ENCODE measurements at places on chromosomes 2 and 18.

- no peak for DNase-seq
- H3K4me1 ChIP-seq: no peaks in the 10 kb centered on the region
- H3K36me3 ChIP-seq: no peaks in the 10 kb centered on the region
- no peak overlapping the region for H3K27ac ChIP-seq
Measured at GRCh38 chr2:36197181-36197971, 158.2 kb upstream of the CRIM1 start.

GRCh38 chr2:30514134-30514847 lies 67.2 kb downstream of the LCLAT1 start:
- H3K27ac ChIP-seq: no peak overlapping the region
- no peak for DNase-seq
- no peaks in the 10 kb centered on the region for H3K27me3 ChIP-seq
- H3K36me3 ChIP-seq: no peaks in the 10 kb centered on the region

GRCh38 chr2:150640039-150640438 lies 152.6 kb upstream of the RND3 start:
- no peak overlapping the region for H3K27ac ChIP-seq
- no peaks in the 10 kb centered on the region for H3K4me1 ChIP-seq
- DNase-seq: no peak
- H3K4me3 ChIP-seq: no peak overlapping the region
- H3K36me3 ChIP-seq: no peaks in the 10 kb centered on the region
- no peaks in the 10 kb centered on the region for H3K27me3 ChIP-seq

DNA sequence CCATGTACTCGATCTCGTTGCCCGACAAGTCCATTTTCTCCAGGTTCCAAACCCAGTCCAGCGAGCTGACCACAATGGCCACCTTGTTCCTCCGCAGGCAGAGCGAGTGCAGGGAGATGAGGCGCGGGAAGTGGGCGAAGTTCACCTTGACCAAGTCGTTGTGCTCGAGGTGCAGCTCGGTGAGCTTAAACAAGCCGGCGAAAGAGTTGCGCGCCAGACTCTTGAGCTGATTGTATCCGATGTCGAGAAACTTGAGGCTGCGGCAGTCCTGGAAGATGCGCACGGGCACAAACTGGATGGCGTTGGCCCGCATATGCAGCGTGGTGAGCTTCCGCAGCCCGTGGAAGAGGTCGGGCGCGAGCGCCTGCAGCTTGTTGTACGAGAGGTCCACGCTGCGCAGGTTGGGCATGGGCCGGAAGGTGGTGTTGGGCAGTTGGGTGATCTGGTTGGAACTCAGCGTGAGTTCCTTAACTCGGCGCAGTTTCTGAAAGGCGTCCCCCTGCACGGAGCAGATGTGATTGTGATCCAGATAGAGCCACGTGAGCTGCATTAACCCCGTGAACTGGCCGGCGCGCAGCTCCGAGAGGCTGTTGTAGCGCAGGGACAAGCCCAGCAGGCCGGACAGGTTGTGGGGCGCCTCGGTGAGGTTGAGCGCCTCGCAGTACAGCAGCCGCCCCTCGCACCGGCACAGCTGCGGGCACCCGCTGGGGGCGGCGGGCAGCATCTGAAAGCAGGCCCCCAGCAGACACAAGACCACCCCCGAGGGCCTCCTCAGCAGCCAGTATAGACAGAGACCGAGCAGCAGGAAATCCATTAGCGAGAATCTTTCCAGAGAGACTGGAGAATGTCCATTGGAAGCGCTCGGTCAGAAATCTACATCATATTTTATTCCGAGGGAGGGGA lies 1.3 kb downstream of the LRRTM1 start:
- H3K4me3 ChIP-seq: no peak overlapping the region
- no peak overlapping the region for H3K27ac ChIP-seq
- no peak for DNase-seq

DNA sequence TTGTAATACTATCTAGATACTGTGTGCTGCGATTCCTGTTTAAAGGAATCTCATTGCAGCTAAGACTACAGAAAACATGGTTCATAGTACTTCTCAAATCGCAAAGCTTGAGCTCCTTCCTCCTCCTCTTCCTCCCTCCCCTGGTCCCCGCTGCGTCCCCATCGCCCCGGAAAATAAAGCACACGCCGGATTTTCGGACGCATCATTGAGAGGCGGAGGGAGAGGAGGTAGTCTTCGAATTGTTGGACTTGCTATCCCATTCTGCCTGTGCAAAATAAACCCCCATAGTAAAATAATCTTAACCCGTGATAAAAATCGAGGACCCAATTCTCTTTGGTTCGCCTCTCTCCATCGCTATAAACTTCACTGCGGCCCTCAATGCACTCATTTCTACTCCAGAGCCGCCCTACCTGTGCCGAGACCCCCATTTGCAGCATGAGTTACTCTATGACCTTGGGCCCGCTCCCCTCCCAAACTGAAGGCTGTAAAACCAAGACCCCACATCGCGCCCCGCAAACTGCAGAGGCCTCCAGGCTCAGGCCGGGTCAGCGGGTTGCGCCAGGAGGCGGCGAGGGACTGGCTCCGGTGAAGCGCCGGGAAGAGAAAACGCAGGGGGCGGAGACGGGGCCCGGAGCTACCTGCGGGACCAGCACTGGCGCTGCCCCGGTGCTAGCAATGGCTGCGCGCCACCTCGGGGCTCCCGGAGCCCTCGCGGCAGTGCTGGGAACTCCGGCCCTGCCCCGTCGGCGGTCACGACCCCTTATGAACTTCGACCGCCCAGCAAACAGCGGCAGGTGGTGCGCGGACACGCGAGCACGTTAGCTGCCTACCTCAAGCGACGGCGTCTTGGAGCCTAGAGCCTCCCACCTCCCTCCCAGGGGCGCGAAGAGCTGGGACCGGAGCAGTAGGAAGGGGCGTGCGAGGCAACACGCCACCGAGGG lies 649 bp downstream of the ESCO1 start:
- H3K27ac ChIP-seq: peak overlapping the region; percentile 90
- peaks cover 31% of the 10 kb centered on the region for H3K4me1 ChIP-seq
- no peaks in the 10 kb centered on the region for H3K27me3 ChIP-seq
- no peak for DNase-seq
- peak overlapping the region; percentile 84 for H3K4me3 ChIP-seq

- no peak overlapping the region for H3K27ac ChIP-seq
- DNase-seq: no peak
- no peaks in the 10 kb centered on the region for H3K27me3 ChIP-seq
Measured at GRCh38 chr18:32335228-32335627, 135.5 kb downstream of the GAREM1 start.

DNA sequence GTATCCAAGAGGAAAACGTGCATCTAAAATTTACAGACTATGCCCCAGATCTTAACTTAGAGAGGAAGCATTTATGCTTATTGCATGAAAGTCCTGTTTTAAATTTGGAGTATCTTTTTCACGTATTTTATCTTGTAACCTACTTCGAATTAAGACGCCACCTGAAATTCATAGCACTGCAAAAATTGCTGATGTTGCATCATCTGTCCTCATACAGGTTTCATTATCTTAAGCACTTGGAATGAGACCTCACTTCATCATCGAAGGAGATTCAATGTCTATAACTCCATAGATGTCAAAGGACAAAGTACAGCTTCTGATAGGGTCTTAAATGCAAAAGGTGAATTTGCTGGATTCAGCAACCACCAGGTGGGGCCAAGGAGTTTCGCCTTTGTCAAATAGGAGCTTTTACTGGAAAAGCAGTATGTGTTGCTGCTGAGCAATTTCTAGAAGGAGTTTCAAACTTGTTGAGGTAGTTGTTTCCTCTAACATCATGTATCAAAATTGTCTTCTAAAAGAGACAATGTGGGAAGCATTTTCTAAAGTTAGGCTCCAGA lies 106.4 kb upstream of the CCDC85A start:
- no peak overlapping the region for H3K4me3 ChIP-seq
- no peak overlapping the region for H3K27ac ChIP-seq
- H3K27me3 ChIP-seq: no peaks in the 10 kb centered on the region
- H3K4me1 ChIP-seq: no peaks in the 10 kb centered on the region
- no peaks in the 10 kb centered on the region for H3K36me3 ChIP-seq

- peak overlapping the region; percentile 45 for H3K27ac ChIP-seq
- H3K36me3 ChIP-seq: peaks cover 3% of the 10 kb centered on the region
- no peak for DNase-seq
- H3K27me3 ChIP-seq: no peaks in the 10 kb centered on the region
Measured at GRCh38 chr2:230723363-230723762, 10.7 kb downstream of the CAB39 start.

GRCh38 chr2:27023740-27024139 lies 9.0 kb upstream of the TMEM214 start:
- no peak overlapping the region for H3K27ac ChIP-seq
- no peak for DNase-seq
- no peak overlapping the region for H3K4me3 ChIP-seq
- H3K27me3 ChIP-seq: no peaks in the 10 kb centered on the region
- H3K36me3 ChIP-seq: peaks cover 9% of the 10 kb centered on the region

- no peak overlapping the region for H3K27ac ChIP-seq
- no peaks in the 10 kb centered on the region for H3K36me3 ChIP-seq
Measured at GRCh38 chr18:22279741-22280452, 110.5 kb downstream of the GATA6 start.

DNA sequence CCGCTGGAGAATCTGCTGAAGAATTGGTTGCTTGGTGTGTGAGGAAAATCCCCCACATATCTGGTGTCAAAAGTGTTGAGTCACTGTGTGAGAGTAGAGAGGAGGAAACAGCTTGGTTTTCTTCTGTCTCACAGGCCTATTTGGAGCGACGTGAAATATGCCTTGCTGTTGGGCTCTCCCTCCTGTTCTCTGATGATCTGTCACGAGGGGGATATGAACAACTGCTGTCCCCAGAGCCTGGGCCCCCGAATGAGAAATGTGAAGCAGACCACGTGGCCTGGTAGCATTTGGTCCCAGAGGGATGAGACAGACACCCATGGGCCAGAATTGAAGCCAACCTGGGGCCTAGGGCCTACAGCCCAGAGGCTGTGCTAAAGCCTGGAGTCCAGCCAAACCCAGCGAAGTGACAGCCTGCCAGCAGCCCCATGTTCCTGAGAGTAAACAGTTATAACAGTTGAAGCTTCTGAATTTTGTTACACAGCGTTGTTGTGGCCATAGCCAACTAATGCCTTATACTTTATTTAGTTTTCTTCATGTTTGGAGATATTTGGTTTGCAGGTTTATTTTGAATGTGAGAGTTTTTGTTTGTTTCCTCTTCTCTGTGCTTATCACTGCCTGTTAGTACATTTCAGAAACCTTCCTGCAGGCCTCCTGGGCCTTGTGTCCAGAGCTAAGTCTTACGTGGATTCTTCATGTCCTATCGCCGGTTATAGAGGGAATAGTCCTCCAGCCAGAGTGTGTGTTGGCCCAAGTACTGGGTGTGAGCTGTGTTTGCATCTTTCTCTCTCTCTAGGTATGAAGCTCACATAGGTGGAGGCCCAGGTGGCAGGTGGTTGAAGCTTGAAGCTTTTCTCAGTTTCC lies 18.7 kb upstream of the COLEC12 start:
- no peaks in the 10 kb centered on the region for H3K4me1 ChIP-seq
- H3K4me3 ChIP-seq: no peak overlapping the region
- H3K36me3 ChIP-seq: no peaks in the 10 kb centered on the region
- DNase-seq: no peak
- no peak overlapping the region for H3K27ac ChIP-seq

DNA sequence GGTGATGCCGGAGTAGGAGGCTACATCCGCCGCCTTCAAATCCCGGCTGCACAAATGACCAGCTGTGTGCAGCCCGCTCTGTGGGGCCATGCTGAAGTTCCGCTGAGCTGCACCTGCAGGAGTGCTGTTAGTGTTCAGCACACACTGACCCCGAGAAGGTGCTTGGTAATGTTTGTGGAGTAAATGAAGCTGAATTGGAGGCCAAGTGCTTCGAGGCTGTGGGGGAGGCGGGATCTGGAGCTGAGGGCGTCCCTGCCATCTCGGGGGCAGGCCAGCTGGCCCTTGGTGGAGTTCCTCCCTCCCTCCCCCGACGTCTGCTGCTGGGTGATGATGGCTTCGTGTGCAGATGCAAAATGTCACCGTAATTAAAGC lies 23.2 kb downstream of the KCNF1 start:
- H3K36me3 ChIP-seq: no peaks in the 10 kb centered on the region
- no peak overlapping the region for H3K27ac ChIP-seq
- no peak for DNase-seq

DNA sequence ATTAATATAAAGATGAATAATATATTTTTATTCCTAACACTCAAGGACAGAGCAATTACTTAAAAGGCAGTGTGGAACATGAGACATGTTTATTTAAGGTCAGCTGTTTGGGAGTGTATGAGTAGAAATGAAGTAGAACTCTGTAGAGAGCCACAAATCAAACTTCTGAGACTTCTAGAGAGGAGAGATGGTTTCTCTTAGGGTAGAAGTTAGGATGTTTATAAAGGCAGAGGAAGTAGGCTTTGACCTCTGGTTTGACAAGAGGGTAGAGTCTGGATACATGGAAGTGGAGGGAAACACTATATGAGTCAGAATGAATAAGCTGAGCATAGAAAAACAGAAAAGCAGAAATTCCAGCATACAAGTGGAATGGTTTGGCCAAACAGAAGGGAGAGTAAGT lies 262.1 kb upstream of the KLHL14 start:
- H3K27me3 ChIP-seq: no peaks in the 10 kb centered on the region
- no peaks in the 10 kb centered on the region for H3K36me3 ChIP-seq
- no peak for DNase-seq
- H3K27ac ChIP-seq: no peak overlapping the region

DNA sequence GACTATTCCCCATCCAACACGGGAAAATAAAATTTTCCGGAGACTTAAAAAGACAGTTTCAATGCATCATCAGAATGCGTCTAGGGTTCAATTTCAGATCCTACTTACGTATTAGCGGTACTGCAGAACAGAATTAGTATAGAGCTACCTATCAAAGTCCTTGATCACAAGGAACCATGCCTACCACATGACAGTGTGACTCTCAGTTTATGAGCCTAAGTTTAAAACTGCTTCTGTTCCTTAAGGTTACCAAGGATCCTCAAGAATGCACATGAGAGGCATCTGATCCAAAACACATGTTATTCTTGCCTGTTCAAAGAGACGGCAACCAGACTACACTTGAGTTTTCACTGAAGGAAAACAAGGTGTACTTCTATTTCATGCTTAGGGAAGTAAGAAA lies 369.7 kb downstream of the EPHA4 start:
- H3K4me1 ChIP-seq: no peaks in the 10 kb centered on the region
- H3K27me3 ChIP-seq: no peaks in the 10 kb centered on the region
- DNase-seq: no peak
- H3K27ac ChIP-seq: no peak overlapping the region
- no peak overlapping the region for H3K4me3 ChIP-seq

DNA sequence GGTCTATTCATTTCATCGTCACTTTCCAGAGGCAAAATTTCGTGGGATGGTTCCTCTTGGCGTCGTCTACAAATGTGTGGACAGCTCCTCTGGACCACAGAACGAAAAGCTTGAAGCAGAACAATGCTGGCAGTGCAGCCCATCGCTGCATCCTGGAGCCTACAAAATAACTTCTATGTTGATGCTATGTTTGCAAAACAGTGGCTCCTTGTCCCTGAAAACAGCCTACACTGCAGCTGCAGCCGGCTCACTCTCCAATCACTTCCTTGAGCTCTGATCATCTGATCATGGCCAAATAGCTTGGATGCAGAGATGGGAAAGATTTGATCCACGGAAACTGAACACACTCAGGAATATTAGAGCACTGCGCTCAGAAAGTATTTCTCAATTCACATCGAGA lies 60.0 kb downstream of the DOCK10 start:
- H3K4me3 ChIP-seq: no peak overlapping the region
- H3K27ac ChIP-seq: no peak overlapping the region
- DNase-seq: no peak
- peaks cover 45% of the 10 kb centered on the region for H3K4me1 ChIP-seq
- H3K36me3 ChIP-seq: peaks cover 9% of the 10 kb centered on the region
